ENCODE measurements at places on chromosomes 12 and 14.
A peak's percentile ranks its signal among the peaks of the same experiment; 100 is the strongest.

- DNase-seq = peak; percentile 92
Measured at GRCh38 chr12:98439981-98440581, 75.3 kb upstream of the TMPO start.

DNA sequence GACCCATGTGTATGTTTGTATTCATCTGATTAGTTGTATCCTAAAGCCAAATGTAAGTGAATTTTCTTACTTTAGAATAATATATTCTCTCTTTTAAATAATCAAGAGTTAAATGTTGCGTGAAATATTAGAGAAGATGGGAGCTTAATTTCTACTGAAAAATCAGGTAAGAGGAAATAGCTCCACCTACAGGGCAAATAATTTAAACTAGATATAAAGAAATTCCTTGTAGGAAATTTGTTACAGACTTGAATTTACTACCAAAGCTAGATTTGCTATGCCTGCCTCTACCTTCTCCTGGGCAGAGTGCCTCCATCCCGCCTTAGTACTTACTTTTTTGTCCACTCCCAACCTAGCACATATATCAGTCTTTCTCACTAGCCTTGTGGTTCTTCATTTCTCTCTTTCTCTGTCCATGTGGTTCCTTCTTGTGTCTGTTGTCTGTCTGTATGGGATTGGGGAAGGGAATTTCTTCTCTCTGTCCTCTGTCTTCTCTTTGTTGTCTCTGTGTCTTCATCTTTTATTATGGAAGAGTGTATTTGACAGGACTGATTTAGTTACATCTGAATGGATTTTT lies 44.7 kb downstream of the PALS1 start:
- no peak for DNase-seq

DNA sequence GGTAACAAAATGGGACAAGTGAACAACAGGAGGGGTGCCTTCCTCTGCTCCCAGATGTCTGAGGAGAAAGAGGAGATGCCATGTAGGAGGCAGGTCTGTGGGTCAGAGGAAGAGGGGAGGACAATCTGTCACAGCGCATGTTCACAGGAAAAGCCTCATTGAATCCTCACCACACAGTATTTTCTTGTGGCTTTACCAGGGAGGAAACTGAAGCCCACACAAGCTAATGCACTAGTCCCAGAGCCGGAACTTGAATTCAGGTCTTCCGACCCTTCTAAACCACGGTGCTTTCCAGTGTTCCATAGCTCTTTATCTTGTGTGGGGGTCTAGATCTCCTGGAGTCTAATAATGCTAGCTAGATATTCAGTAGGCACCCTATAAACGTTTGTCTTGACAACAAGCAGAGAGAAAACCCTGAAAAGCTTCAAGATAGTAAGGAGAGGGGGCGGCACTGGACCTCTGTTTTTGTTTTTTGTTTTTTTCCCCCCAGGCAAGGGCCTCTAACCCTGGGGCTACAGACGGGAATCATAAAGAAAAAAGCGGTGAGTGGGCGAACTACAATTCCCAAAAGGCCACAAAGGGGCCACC lies 371 bp upstream of the SHMT2 start:
- no peak for DNase-seq

GRCh38 chr12:51546097-51546496 lies 44.9 kb upstream of the SCN8A start:
- no peak for DNase-seq

- DNase-seq = no peak
Measured at GRCh38 chr12:22635812-22636211, 10.8 kb downstream of the ETNK1 start.

- no peak for DNase-seq
Measured at GRCh38 chr12:9980126-9980525, 8.9 kb downstream of the CLEC12A start.

- DNase-seq = no peak
Measured at GRCh38 chr12:47763481-47764346, 5.0 kb upstream of the RAPGEF3 start.

DNA sequence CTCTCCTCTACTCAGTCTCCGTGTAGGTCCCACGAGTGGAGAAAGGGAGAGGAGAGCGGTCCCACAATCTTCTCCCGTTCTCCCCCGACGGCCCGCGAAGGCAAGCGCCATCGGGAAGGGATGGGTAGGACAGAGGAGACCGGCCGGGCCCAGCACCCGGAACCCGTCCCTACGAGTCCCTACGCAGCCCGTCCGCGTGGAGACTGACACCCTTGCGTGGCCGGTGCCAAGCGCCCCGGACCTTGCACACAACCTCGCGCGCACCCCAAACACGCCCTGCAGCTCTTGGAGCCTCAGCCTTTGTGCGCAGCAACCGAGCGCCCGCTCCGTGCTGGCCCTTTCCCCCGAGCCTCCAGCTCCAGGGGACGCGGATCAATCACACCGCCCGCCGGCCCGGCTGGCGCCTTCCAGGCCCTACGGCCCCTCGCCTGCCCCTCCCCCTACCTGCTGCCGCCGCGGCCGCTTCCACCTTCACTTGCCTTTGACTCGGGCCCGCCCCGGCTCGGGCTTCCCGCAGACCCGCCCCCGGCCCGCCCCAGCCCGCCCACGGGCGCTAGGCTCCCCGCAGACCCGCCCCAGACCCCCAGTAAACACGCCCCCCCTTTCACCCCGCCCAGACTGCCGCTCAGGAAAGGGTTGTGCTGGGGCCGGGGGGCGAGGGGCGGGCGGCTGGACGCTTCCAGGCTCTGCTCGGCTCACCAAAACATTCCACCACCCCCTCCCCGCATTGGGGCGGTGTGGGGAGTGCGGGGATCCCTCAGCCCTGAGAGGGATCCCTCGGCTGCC lies at the start of gene NDRG2:
Gene NDRG2, minus strand, starts transcription at position 477 of the 786 bp plus-strand sequence. CDS start 1,746 bp downstream, outside the sequence.
- peak; percentile 95 for DNase-seq

DNA sequence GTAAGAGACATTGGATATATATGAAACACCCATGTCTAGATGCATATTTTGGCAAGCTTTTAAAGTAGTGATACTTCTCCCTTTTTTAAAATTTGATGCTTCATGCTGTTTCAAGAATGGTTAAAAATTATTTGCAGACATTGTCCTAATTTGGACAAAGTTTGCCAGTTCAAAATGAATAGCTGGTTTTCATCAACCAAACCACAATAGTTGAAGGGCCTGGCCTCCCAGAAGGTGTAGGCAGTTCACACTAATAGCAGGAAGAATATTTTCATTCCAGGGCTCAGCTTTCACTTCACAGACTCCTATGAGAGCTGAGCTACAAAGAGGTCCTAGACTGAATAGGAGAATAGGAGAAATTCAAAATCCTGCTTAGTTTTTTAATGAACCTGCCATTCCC lies 78.7 kb downstream of the STXBP6 start:
- DNase-seq = no peak

- DNase-seq = no peak
Measured at GRCh38 chr12:52698651-52699340, 4.5 kb downstream of the KRT77 start.

- DNase-seq = no peak
Measured at GRCh38 chr12:106704081-106704480, 70.4 kb upstream of the RIC8B start.

DNA sequence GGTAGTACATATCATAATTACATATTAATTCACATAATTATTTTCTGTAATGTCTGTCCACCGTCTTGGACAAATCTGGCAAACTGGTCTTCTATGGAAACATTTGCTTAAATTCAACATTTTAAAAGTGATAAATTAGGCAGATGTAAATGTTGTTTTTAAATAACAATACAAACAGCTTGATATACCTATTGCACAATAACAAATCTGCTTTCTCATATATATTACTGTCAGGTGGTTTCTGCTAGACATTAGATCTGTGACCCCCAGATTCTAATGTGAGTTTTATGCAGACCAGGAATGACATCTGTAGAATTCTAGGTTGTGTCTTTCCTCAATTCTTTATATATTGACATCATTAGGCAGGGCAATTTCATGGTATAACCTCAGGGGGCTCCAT lies 173.3 kb downstream of the CCDC59 start:
- no peak for DNase-seq

DNA sequence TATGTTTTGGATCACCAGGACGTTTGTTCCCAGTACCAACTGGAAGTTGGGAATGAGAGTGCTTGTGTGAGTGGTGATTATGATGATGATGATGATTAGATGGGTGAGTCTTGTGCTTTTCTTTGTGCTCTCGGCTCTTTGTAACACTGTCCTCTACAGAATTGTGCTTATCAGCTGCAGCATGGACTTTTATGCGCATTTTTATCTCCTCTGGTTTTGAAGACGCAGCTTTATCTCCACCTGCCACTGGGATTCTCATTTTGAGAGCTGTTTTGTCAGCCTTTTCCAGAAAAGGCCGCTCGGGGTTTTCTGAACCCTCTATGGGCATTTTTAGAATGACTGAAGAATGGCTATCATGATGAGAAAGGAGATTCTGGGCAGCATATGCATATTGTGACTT lies 11.5 kb upstream of the KANSL2 start:
- DNase-seq = no peak

- no peak for DNase-seq
Measured at GRCh38 chr12:6235499-6235898, 35.3 kb downstream of the CD9 start.

DNA sequence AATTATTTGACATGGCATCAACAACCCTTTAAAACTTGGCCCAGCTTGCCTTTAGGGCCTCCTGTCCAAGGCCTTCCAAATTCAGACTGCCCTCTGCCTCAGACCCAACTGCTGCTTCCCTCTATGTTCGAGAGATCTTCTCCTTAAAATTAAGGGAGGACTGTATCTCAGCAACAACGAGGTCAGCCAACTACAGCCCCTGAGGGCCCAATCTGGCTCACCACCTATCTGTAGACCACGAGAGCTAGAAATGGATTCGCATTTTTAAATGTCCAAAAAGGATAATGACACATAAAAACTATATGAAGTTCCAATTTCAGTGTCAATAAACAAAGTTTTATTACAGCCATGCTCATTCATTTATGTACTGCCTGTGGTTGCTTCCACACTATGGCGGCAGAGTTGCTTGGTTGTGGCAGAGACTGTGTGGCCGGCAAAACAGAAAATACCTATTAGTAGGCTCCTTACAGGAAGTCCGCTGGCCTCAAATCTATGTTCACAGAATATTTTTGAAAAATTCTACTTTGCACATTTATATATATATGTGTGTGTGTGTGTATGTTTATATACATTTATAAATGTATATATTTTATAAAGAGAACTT lies 1026.9 kb downstream of the BCL11B start:
- peak; percentile 81 for DNase-seq

GRCh38 chr12:130394906-130395305 lies 57.2 kb downstream of the PIWIL1 start:
- DNase-seq = no peak

- peak; percentile 86 for DNase-seq
Measured at GRCh38 chr12:3538466-3539030, 47.5 kb downstream of the PRMT8 start.

DNA sequence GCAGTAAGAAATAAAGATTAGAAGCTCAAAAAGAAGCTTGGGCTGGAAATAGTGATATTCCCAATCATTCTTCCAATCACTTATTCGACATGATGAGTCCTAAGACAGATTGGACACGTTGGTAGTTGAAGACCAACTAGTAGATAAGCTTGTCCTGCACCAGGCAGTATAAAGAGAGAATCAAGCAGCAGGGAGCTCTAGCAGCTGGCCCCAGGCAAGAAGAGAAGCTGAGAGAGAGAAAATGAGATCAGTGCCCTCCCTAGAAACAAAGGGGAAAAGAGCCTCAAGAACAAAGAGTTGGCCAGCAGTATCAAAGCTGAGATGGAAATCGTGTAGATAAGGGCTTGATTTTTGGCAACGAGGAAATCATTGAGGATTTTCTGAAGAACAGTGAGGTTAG lies 20.6 kb downstream of the RASSF8 start:
- DNase-seq = no peak

GRCh38 chr12:26406391-26406790 lies 211.0 kb downstream of the SSPN start:
- no peak for DNase-seq

DNA sequence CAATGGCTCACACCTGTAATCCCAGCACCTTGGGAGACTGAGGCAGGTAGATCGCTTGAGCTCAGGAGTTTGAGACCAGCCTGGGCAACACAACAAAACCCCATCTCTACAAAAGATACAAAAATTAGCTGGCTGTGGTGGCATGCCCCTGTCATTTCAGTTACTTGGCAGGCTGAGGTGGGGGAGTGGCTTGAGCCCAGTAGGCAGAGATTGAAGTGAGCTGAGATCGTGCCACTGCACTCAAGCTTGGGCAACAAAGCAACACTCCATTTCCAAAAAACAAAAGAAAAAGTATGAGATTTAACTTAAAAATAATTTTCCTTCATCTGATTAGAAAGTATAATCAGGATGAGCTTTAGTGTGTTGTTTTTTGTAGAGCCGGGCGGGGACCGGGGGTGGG lies 47.9 kb upstream of the BCAT1 start:
- no peak for DNase-seq

- DNase-seq = no peak
Measured at GRCh38 chr12:86249851-86250250, 6.3 kb downstream of the MGAT4C start.

DNA sequence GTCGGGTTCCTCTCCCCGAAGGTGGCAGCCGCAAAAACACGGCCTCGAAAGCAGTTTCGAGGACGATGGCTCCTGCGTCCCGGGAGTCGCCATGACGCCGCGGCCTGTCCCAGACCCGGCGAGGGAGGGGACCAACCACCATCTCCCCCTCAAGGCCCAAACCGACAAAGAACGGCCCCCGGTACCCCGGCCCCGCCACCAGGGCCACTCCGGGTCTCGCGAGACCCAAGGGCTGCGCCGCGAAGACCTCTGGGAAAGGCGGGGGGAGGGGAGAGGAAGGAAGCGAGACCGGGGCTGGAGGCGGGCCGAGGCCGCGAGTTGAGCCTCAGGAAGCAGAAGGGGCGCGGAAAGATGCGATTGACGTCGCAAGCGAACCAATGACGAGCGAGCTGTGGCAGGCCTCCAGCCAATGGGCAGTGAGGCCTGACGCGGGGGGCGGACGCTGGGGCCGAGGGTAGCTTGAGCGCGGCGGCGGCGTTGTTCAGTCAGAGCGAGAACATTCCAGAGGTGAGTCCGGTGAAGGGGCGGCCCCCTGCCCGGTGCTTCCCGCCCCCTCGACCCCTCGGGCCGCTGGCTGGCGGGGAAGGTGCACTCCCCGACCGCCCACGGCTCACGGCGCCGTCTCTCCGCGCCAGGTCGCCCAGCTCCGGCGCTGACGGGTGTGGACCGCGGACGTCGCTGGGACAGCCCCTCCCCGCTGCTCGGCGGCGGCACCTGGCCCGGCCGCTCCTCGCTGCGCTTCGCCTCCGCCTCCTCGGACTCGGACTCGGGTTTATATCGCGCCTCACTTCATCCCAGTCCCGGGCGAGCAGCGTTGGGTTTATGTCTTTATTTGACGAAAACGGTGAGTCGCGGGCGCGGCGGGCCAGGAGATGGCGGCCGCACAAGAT lies at the start of gene EIF5:
Gene EIF5, plus strand, starts transcription at position 484 of the 890 bp plus-strand sequence. CDS start 1,624 bp downstream, outside the sequence.
- peak; percentile 100 for DNase-seq

DNA sequence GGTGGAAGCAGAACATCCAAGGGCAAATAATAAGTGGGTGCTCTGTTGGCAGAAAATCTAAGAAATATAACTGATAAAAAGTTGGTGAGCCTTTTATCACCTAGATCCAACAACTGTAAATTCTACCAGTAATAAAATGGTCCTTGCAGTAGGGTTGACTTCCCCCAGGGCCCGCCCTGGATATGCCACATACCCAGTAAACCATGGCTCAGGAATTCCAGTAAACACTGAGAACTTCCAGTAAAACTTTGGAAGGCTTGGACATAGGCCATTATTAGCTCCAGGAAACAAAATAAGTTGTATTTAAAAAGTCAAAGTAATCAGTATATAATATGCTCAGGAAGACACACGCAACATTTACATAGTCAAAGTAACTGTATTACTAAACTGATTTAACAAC lies 402.2 kb downstream of the BCAT1 start:
- no peak for DNase-seq
